Upper lobe of right lung (tissue), 1 donor: ENCODE measurements at places on chromosomes 5 and 9. TPM values are rescaled to one million over a fixed set of nuclear protein-coding genes. Genes with fewer than 3 reads are reported as not detected.

The UNC13B gene
- 92.1 TPM for total RNA-seq

The SPATA24 gene
- 4.5 TPM for total RNA-seq

The GHR gene
- 6.6 TPM for total RNA-seq

The SH2D3C gene
- total RNA-seq: 85.3 TPM

DNA sequence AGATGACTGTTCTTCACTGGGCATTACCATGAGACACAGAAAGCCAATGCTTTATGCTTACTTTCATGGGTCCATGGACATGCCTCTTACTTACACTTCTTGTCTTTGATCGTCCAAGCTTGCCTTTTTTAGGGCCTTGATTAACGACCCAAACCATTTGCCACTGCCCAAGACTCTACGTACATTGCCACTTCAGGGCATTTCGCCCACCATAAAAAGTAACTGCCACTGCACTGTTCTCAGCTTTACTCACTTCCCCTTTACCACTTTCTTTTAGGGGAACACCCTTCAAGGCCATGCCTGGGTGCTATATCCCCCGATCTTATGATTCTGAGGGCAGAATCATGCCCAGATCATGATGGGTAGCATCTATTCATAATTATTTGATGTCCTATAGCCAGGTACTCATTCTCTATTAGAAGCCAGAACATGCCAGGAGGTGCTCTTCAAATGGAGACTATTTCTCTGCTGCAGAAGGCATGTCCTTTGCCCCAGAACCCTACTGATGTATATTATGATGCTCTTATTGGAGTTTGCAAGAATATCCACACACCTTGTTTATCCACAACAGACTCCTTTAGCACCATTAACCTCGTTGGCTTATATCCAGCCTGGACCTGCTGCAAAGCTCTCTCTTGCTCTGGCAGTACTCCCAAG lies 64.1 kb upstream of the RAD23B start:
- no peak overlapping the region for H3K27ac ChIP-seq
- peaks cover 5% of the 10 kb centered on the region for H3K4me1 ChIP-seq
- no peak overlapping the region for H3K4me3 ChIP-seq
- no peaks in the 10 kb centered on the region for H3K36me3 ChIP-seq
- no peaks in the 10 kb centered on the region for H3K27me3 ChIP-seq

The GPR151 gene
- not detected for total RNA-seq

The IL7R gene
- total RNA-seq: 226 TPM

GRCh38 chr5:5677738-5678137 lies 255.3 kb downstream of the ICE1 start:
- H3K4me1 ChIP-seq: no peaks in the 10 kb centered on the region
- H3K4me3 ChIP-seq: no peak overlapping the region
- DNase-seq: no peak
- H3K27ac ChIP-seq: no peak overlapping the region
- H3K27me3 ChIP-seq: no peaks in the 10 kb centered on the region

- H3K27me3 ChIP-seq: no peaks in the 10 kb centered on the region
- DNase-seq: no peak
- peaks cover 20% of the 10 kb centered on the region for H3K36me3 ChIP-seq
- H3K4me3 ChIP-seq: no peak overlapping the region
- H3K27ac ChIP-seq: no peak overlapping the region
Observed at GRCh38 chr5:150559701-150560100, 51.8 kb downstream of the NDST1 start.

DNA sequence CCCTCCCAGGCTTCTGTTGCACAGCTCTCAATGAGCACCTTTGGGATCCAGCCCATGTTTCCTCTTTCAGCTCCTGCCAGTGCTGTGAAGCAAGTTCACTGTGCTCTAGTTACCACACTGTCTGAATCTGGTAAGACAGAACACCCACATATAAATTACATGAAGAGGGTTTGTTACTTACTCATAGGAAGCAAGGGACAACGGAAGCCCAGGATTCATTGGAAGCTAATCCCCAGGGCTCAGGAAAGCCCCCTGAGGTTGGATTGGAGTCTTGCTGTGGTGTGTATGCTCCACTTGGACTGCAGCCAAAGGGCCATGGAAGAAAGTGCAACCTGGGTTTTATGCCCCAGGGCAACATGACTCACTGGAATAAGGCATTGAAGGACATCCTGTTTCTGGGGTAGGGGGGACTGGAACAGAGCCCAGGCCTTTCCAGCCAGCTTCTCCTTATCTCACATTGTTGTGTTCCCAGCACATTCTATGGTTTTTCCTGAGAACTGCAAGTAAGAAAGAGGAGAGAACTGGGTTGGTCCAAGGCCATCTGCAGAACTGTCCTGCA lies 15.6 kb upstream of the CLK4 start:
- H3K4me3 ChIP-seq: no peak overlapping the region
- no peaks in the 10 kb centered on the region for H3K36me3 ChIP-seq
- H3K4me1 ChIP-seq: no peaks in the 10 kb centered on the region
- DNase-seq: no peak
- no peak overlapping the region for H3K27ac ChIP-seq

- no peak overlapping the region for H3K27ac ChIP-seq
- H3K36me3 ChIP-seq: no peaks in the 10 kb centered on the region
- H3K4me3 ChIP-seq: no peak overlapping the region
Observed at GRCh38 chr5:1985781-1986180, 103.1 kb upstream of the IRX4 start.

- no peaks in the 10 kb centered on the region for H3K36me3 ChIP-seq
- no peaks in the 10 kb centered on the region for H3K4me1 ChIP-seq
- no peak for DNase-seq
- H3K4me3 ChIP-seq: no peak overlapping the region
- no peaks in the 10 kb centered on the region for H3K27me3 ChIP-seq
- H3K27ac ChIP-seq: no peak overlapping the region
Observed at GRCh38 chr5:36722900-36723299, 116.5 kb downstream of the SLC1A3 start.

The PTGDS gene
- 477 TPM for total RNA-seq

The ZNF366 gene
- total RNA-seq: 12.2 TPM

DNA sequence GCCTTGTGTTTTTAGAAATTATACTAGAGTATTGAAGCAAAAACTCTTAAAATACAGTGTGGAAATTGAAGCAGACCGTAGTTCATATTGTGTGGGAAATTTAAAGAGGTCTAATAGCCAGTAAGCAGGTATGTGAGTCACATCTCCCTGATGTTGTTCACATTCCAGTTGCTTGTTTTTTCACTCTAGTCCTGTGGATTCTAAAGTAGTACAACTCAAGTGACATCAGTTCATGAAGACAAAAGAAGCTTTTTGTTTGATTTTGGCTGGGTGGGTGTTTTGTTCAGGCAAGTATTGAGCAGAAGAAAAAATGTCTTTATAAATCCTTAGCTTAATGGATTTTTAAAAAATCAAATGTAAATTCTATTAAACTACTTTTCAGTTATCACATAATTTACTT lies 216.2 kb downstream of the MAN2A1 start:
- no peak overlapping the region for H3K27ac ChIP-seq
- no peak for DNase-seq
- no peak overlapping the region for H3K4me3 ChIP-seq

The FAM153A gene
- 4.3 TPM for total RNA-seq

The CORO2A gene
- 20.0 TPM for total RNA-seq

GRCh38 chr9:35958104-35958837 lies at the start of gene OR2S2:
OR2S2 (minus strand) TSS chr9:35958154; CDS start chr9:35958098, 56 bp downstream.
- H3K27me3 ChIP-seq: no peaks in the 10 kb centered on the region
- no peak for DNase-seq
- H3K36me3 ChIP-seq: no peaks in the 10 kb centered on the region
- H3K4me1 ChIP-seq: no peaks in the 10 kb centered on the region

DNA sequence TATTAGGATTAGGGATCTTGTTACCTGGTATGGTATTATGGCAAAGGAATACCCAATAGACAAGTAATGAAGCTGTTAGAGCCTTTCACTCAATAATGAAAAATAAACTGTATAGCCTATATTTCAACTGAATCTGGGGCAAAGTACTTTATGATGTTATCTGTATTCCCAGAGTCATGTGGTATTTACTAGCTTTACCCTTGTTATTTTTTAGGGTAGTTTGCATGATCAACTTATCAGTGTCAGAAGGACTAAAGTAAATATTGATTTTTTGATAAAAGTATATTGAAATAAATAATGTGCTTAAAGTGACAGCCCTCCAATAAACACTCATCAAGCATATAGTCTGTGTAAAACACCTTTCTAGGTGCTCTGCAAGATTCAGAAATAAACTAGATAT lies 64.6 kb downstream of the MAN2A1 start:
- no peak for DNase-seq
- H3K4me1 ChIP-seq: no peaks in the 10 kb centered on the region
- H3K27me3 ChIP-seq: no peaks in the 10 kb centered on the region

The FBXW11 gene
- 61.8 TPM for total RNA-seq

DNA sequence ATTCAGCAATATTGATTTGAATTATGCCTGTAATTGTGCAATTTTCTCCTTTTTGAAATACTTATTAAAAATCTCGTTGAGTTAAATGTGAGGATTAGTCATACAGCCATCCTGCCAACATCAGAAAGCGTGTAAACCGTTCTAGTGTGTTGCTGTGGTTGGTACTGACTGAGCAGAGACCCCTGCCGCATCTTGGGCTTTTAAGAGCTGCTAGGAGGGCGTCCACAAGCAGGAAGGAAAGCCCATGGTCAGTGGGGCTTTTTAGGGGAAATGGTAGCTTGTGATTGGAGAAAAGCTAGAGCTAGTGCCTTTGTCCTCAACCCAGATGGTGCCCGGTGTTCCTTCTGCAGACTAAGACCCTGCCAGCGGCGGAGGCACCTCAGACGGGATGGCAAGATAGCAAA lies 1.3 kb downstream of the SDHA start:
- H3K27ac ChIP-seq: peak overlapping the region; percentile 90
- peaks cover 39% of the 10 kb centered on the region for H3K4me1 ChIP-seq
- DNase-seq: no peak
- H3K27me3 ChIP-seq: no peaks in the 10 kb centered on the region
- peaks cover 8% of the 10 kb centered on the region for H3K36me3 ChIP-seq

DNA sequence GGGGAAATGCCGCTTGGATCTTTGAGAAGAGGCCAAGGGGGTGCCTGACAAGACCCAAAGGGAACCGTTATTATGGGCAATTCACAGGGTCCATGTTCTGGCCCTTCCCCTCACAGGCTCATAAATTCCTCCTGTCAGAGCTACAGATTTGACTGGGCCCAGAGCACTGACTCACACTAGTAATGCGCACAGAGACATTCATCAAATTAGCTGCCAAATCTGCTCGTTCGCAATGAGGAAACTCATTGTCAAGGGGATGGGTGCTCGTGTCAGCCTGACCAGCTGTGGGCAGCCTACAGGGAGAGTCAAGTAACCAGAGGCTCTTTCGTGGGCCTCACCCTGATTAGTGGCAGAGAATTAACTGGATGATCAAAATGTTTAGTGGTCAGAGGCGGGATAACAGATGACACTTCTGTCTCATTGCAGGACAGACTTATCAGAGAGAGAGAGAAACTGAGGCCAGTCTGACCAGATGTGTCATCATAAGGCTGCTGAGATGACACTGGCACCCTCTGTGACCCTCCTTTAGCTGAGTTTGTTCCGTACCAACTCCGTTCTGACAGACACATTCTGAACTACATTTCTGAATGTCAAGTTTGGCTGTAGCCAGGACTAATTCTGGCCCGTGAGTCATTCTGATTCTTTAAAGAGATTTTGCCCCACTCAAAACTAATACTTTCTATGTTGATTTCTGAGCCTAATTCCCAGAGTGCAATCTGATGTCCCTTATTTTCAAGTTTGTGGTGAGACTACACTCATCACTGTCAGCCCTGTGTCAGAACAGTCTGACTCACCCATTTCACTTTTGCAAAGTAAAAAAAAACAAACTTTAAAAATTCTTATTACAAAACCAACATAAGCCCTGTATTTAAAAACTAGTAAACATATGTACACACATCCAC lies 377.1 kb downstream of the ACTL7B start:
- DNase-seq: no peak
- H3K27me3 ChIP-seq: no peaks in the 10 kb centered on the region
- no peak overlapping the region for H3K4me3 ChIP-seq
- H3K4me1 ChIP-seq: no peaks in the 10 kb centered on the region
- no peak overlapping the region for H3K27ac ChIP-seq

GRCh38 chr5:32261198-32261597 lies 51.5 kb downstream of the MTMR12 start:
- no peak overlapping the region for H3K4me3 ChIP-seq
- no peak for DNase-seq
- H3K27me3 ChIP-seq: no peaks in the 10 kb centered on the region
- peaks cover under 1% of the 10 kb centered on the region for H3K4me1 ChIP-seq
- no peak overlapping the region for H3K27ac ChIP-seq
- H3K36me3 ChIP-seq: peaks cover 79% of the 10 kb centered on the region

DNA sequence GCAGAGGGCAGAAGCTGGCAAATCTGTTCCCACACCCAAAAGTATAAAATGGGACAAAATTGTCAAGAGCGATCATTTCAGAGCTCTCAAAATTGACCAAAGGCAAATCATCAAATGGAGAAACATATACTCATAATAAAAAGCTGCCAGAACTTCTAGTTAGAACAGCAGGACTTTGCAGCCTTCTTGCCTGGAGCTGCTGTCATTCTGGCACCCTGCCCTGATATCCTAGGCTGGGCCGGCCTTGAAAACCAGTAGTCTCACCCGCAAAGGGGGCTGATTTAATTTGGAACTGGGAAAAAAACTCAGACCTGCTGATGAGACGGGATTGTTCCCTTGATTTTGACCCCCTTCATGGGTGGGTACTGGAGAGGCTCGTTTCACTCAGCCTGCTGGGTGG lies 18.5 kb downstream of the OR2V1 start:
- no peak for DNase-seq
- H3K4me3 ChIP-seq: no peak overlapping the region
- H3K27ac ChIP-seq: no peak overlapping the region
- peaks cover 79% of the 10 kb centered on the region for H3K27me3 ChIP-seq

The PRRT1B gene
- total RNA-seq: 3.9 TPM

DNA sequence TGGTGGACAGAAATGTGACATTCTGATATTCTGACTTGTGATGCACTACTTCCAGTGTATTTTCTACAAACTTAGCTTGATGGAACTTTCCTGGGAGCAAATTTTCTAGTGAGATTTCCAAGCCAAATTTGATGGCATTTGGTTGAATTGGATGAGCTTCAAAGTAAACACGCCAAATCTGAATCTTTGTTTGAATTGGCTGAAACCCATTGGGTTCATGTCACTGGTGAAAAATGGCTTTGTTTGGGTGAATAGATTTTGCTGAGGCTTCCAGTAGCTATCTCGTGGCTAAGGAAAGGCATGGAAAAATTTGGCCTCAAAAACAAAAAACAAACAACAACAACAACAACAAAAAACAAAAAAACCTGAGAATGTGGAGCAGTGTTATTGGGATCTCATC lies 271.1 kb upstream of the RPS23 start:
- H3K4me3 ChIP-seq: no peak overlapping the region
- H3K36me3 ChIP-seq: no peaks in the 10 kb centered on the region
- H3K27me3 ChIP-seq: no peaks in the 10 kb centered on the region
- no peak for DNase-seq
- H3K27ac ChIP-seq: no peak overlapping the region

DNA sequence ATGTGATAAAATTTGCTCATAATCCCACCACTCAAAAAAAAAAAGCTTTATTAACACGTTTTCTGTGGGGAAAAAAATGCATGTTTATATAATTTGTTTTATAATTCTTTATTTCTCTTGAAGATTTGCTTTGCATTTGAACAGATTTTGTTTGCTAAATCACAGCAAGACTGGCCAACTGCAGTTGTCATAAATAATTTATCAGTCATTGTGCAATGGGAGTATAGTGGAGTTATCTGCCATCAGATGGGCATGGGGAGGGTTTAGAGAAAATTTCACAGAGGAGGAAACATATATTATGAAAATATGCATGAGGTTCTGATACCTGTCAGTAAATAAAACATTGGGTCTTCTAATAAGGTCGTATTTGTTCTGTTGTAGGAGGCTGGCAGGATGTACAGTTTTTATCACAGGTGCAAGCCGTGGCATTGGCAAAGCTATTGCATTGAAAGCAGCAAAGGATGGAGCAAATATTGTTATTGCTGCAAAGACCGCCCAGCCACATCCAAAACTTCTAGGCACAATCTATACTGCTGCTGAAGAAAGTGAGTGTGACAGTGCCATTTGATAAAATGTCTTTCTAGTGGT lies 23.8 kb downstream of the HSDL2 start:
- H3K27ac ChIP-seq: no peak overlapping the region
- H3K36me3 ChIP-seq: peaks cover 27% of the 10 kb centered on the region
- no peak overlapping the region for H3K4me3 ChIP-seq
